ENCODE measurements at places on chromosomes 2 and 18. TPM values are rescaled to one million over a fixed set of nuclear protein-coding genes. Genes with fewer than 3 reads are reported as not detected.

- no peak for DNase-seq
These were observed 1.4 kb upstream of the KCNK3 start for GRCh38 chr2:26691161-26691560.

The DSC2 gene
- total RNA-seq, result 0.27 TPM

The IMMT gene
- 36.1 TPM for total RNA-seq

The MTCL1 gene
- 1.9 TPM for total RNA-seq

DNA sequence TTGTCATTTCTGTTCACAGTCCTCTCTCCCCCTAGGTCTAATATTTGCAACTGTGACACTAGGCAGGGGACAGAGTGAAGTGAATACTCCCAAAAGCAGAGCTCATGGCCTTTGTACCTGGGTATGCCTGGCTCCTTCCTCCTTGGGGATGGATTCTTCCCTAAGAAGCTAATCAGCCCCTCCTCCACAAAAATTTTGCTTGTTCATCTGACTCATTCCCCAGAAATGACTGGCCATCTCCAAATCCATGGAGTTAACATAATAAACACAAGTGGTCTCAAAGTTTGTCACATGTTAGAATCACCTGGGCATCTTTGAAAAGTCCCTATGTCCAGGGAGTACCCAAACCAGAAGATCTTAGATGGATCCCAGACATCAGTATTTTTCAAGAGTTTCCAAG lies 65.3 kb downstream of the SUCLG1 start:
- DNase-seq, result no peak

GRCh38 chr2:65666156-65666725 lies 233.8 kb upstream of the SPRED2 start:
- no peak for DNase-seq

The POMC gene
- total RNA-seq, result 23.4 TPM

The KCNF1 gene
- total RNA-seq, result under 0.01 TPM

The SERPINB11 gene
- total RNA-seq, result not detected

The LONRF2 gene
- 0.54 TPM for total RNA-seq

GRCh38 chr2:55164534-55165480 lies 67.3 kb downstream of the CLHC1 start:
- no peak for DNase-seq

DNA sequence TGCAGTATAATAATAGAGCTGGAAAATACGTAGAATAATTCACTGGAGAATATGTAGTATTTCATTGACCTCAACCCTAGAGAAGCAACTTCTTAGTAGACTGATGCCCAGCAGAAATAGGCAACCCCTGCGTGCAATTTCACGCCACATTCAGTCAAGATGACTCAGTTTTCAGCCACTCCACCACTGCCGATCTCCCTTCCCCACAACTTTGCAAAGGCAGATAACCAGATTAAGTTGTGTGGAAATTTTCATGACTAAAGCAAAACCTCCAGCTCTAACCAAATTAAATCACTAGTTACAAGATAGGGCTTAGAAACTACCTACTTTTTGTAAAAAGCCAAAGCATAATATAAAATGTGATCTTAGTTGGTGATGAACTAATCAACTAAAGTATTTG lies 63.3 kb upstream of the STK17B start:
- no peak for DNase-seq

DNA sequence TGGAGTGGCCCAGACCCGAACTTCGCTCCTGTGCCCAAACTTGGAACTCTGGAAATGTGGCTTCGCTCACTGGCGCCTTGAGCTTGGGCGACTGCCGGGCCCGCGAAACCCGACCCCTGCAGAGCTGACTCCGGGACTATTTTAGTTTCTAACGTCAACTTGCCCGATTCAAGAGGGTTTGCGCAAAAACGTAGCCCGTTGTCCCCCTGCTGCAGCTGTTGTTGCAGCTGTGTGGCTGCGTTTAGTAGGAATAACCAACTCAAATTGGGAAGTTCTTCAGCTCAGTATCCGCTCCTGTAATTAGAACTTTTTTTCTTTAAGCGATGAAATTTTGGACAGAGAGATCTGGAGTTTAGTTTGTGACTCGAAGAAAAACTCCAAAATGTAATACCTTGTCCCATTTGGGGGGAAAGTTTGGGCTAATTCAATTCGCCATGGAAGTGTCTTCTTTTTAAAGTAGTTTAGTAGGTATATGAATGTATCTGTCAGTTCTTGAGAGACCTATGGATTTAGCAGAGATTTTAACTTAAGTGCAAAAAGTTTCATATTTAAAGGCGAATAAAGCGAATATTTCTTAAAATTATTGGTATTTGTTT lies 559 bp downstream of the MYL12A start:
- peak; percentile 48 for DNase-seq

DNA sequence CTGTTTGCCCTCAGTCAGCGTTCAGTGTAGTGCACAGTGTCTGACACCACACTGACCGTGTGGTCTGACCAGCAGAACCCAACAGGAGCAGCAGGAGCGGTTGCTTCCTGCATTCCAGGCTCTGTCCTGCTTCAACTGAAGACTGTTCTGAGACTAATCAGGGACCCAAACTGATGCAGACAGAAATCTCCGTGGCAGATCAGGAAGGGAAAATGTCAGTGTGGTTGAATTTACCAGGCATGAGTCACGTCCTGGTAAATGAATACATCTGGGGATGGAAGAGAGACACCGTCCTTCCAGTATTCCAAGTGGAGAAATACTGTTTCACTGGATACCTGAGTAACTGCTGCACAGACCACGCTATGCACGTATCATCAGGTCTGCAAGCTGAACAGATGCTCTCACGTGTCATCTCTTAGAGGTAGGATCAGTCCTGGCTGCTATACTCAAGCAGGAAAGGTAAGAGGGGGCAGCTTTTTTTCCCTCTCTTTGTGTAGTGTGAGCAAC lies 223.6 kb upstream of the EPAS1 start:
- no peak for DNase-seq

DNA sequence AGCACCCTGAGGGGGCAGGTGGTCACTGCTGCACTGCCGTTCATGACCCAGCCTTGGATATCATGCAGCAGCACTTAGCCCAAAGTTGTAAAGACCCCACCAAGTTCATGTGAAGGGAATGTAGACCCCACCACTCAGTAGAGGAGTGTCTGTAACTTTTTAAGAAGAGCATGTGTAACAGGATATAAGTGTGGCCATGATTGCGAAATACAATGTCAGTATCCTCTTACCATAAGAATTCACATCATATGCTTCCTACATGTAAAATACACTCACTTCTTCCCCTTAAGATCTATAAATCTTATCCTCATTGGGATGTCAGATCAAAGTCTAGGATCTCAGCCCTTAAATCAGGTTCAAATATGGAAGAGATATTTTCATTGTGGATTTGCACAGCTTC lies 276.9 kb downstream of the PTPRM start:
- no peak for DNase-seq

DNA sequence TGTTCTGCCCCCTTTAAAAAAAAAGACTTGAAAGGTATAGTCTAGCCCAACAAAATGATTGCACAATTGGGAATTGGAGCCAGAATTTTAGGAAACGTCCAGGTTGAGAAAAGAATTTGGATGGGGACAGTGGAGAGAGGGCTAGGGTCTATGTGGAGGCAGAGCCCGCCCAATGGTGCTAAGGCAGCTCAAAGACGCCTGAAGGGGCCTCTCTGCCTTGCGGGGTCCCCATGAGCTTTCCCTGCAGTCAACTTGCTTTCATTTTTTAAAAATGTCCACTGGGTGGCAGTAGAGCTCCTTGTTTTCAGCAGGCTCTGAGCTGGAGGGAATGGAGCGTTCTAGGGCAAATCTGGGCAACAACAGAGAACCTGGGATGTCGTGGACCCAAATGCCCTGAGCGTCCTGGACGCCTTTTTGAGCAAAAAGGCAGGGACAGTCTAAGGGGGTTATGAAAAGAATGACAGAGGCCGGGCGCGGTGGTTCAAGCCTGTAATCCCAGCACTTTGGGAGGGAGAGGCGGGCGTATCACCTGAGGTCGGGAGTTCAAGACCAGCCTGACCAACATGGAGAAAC lies 40.2 kb upstream of the ITM2C start:
- peak; percentile 53 for DNase-seq

GRCh38 chr2:160590664-160591063 lies 97.1 kb upstream of the RBMS1 start:
- DNase-seq, result no peak

DNA sequence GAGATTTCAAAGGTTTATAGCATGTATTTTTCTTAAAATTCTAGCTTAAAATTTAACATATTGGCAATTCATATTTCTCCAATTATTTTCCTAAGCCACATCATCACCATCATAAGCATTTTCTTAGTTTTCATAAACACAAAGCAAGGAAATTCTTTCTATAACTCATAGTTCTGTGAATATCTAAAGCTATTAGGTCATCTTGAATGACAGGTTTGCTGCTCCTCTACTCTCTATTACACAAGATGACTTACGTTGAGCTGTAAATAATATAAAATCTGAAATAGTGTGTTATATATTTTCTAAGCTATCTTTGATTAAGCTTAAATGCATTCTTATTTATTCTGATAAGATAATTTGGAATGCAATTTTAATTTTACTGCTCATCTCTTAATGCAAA lies 984.6 kb upstream of the CNTNAP5 start:
- no peak for DNase-seq

The MAP4K4 gene
- 19.7 TPM for total RNA-seq

DNA sequence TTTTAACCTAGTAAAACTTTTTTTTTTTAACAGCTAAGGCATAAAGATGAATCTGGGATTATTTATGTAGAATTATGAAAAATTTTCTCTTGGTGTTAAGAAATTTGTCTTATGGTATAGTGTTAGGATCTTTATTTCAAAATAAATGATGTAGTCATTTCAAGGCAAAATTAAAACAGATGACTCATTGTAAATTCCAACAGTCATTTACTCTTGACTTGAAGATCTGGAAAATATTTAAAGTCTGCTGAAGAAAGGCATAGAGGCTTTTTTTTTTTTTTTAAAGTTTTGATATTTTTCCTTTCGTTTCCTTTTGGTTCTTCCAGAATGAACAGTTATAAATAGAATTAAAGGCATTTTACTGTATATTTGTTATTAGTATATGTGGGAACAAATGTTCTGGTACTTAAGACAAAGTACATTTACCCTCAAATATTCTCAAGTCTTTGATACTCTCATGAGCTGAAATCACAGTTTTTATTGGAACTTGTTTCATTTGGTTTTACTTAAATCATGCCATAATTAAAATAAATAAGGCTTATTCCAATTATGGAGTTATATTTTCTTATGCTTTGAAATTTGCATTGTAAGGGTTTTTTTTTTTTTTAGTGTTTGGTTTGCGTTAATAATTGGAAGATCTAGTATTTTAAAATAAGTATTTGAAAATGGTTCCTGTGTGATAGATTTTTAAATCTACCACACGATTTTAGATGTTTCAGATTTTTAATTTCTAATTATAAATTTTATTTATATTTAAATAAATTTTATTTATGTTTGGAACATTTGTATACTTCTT lies 29.9 kb downstream of the GLS start:
- DNase-seq, result no peak

DNA sequence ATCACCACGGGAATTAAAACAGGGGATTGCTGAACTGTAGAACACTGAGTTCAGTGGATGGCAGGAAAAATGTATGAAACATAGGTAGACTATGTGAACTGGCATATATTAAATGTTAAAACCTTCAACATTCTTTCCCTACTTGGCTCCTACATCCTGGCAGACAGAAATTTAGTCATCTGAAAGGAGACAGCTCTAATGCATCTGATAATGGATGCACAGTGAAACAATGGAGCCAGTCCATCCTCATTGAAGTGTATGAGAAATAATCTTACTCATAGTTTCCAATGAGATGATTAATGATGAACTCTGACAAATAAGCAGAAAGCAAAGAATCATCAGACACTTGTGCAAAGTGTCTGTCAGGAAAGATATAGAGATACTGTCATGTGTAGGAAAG lies 1629.7 kb upstream of the TMEFF2 start:
- no peak for DNase-seq

The DYSF gene
- 0.81 TPM for total RNA-seq

GRCh38 chr2:145402706-145403277 lies 882.9 kb upstream of the ZEB2 start:
- no peak for DNase-seq

Measured in hematopoietic multipotent progenitor cell (in vitro differentiated cells).